ENCODE measurements at places on chromosomes 16 and 17. TPM values are rescaled to one million over a fixed set of nuclear protein-coding genes. Genes with fewer than 3 reads are reported as not detected.
A peak's percentile ranks its signal among the peaks of the same experiment; 100 is the strongest.

GRCh38 chr17:52297230-52298010 lies 138.9 kb upstream of the CA10 start:
- no peak overlapping the region for H3K4me3 ChIP-seq
- H3K4me1 ChIP-seq, result no peaks in the 10 kb centered on the region
- H3K27ac ChIP-seq, result no peak overlapping the region
- DNase-seq, result no peak
- H3K27me3 ChIP-seq, result no peaks in the 10 kb centered on the region

- H3K27ac ChIP-seq, result no peak overlapping the region
- no peak for DNase-seq
- H3K36me3 ChIP-seq, result no peaks in the 10 kb centered on the region
- no peak overlapping the region for H3K4me3 ChIP-seq
- no peaks in the 10 kb centered on the region for H3K4me1 ChIP-seq
These were observed 11.9 kb upstream of the RASD1 start for GRCh38 chr17:17508019-17508535.

DNA sequence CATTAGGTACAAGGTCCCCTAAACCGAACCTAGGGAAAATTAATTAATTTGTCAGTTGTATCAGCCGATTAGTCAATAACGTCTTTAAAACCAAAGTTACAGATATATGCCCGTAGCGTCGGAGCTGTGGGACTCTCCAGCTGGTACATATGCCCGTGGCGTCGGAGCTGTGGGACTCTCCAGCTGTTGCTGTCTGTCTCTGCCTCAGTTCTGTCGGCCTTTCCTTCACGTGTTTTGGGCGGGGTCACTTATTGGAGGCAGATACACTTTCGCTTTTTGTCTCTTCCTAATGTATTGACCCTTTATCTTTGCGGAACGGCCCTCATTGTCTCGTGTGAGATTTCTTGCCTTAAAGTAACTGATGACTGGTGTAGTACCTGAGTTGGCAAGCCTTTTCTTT lies 62.0 kb upstream of the ZNF750 start:
- H3K27ac ChIP-seq, result no peak overlapping the region
- H3K4me3 ChIP-seq, result no peak overlapping the region
- peaks cover 11% of the 10 kb centered on the region for H3K36me3 ChIP-seq

DNA sequence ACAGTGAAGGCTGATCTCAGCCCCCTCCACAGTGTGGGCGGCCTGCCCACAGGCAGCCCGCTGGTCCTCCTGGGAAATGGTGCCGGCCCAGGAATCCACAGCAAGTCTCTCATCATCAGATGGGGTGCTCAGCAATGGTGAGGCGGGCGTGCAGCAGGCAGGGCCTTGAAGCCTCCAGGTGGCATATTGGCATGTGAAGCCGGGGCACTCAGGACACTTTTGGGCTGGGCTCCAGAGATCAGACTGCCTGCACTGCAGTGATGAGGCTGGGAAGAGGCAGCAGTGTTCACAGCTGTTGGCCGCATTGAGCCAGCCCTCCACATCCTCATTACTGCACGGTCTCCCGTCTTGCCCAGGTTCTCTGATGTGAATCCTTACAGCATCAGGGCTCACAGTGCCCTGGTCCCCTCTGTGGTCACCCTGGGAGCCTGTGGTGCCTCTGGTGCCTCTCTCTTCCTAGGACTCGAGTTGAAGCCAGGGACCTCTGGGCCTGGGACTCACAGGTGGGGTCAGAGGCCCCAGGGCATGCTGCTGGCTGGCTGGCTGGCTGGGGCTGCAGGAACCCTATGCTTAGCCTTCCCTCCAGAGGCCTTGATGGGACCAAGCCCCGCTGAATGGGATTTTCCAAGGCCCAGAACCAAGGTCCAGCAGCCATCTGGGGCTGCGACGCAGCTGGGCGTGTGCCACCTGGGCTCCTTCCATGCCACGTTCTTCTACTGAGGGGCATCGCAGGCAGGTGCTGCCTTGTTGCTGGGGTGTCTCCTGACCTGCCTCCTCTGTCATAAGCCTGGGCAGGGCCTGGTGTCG lies 48.6 kb downstream of the TNFRSF13B start:
- peak; percentile 7 for DNase-seq

DNA sequence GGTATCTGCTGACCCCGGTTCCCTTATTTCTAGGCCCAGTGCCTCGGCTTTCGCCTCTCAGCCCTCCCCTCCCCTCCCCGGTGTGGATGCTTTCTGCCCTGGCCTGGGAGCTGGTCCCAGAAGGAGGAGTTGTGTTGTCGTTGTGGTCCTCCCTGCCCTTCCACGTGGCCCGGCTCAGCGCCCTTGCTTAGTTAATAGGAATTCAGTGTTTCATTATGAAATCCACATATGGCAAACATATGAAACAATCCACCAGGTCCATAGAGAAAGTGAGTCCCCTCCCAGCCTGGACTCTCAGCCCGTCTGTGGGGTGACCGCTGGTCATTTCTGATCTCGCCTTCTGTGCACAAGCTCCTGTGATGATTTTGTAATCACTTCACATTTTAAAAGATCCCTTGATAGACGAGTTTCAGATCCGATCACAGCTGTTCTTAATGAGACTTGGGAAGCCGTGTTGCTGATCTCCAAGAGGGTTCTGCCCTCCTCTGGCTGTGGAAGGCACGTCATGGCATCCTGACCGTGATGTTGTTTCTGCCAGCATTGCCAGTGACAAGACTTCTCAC lies 112.1 kb downstream of the BANP start:
- H3K4me1 ChIP-seq, result no peaks in the 10 kb centered on the region
- no peaks in the 10 kb centered on the region for H3K27me3 ChIP-seq
- H3K4me3 ChIP-seq, result no peak overlapping the region
- no peak for DNase-seq
- no peak overlapping the region for H3K27ac ChIP-seq

DNA sequence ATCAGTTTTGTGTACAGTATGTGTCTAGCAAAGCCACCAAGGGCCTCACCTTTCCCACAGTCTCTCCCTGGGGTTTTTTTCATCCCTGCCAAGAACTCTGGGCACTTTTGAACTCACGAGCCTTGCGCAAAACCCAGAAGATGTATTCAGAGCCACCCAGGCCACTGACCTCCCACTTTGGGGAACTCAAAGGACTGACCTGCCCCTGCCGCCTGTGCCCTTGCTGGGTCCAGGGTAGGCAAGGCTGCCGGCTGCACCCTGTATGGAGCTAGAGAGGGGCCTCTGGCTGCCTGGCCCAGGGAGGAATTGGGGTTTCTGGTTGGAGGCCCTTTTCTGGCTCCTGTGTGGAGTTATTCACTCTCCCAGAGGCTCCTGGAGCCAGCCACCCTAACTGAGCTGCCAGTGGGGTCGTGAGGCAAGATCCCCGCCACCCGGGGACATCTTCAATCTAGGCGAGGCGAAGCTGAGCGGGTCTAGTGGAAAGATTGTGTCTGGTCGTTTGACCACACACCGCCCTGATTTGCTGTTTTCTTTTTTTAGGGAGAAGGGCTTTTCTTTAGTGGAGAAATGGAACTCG lies 1.9 kb downstream of the CDK5R1 start:
- peak overlapping the region; percentile 86 for H3K27ac ChIP-seq
- H3K4me3 ChIP-seq, result peak overlapping the region; percentile 87
- DNase-seq, result no peak
- H3K36me3 ChIP-seq, result peaks cover 32% of the 10 kb centered on the region

DNA sequence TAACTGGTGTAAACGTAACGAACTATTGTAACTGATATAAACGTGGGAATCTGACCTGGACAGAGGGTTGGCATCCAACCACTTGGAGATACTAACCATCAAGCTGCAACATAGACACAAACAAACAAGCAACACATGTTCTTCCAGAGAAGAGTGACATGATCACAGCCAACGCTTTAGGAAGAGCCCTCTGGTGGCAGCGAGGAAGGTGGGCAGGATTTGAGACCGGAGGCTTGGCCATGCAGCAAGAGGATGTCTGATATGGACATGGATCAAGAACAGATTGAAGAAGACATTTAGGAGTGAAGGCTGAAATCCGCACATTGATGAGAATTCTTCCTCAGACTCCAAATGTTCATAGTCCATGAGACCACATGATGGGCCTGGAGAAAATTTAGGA lies 40.3 kb upstream of the TNRC6A start:
- H3K27me3 ChIP-seq, result peaks cover 7% of the 10 kb centered on the region
- peak; percentile 41 for DNase-seq
- H3K4me1 ChIP-seq, result peaks cover 2% of the 10 kb centered on the region
- H3K4me3 ChIP-seq, result no peak overlapping the region
- H3K36me3 ChIP-seq, result no peaks in the 10 kb centered on the region
- no peak overlapping the region for H3K27ac ChIP-seq

DNA sequence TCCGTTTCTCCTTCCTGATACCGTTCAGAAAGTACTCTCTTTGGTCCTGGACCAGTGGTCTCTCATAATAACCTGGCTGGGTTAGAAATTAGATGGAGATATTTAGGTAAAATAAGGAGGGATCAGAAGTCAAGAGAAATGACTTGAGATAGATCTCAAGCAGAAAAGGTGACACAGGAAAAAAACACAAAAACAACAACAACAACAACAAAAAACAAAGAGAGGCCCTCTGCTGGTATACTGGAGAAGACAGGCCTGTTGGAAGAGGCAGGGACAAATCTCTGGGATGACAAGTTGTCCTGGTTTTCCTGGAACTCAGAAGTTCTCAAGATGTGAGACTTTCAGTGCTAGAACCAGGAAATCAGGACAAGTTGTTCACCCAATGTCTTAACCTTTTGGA lies 430.5 kb downstream of the SHISA9 start:
- H3K27ac ChIP-seq, result no peak overlapping the region
- H3K4me1 ChIP-seq, result no peaks in the 10 kb centered on the region
- no peaks in the 10 kb centered on the region for H3K27me3 ChIP-seq
- no peak for DNase-seq

GRCh38 chr16:4746991-4747574 lies 12.7 kb downstream of the DNAAF8 start:
- no peak for DNase-seq
- no peaks in the 10 kb centered on the region for H3K27me3 ChIP-seq
- no peaks in the 10 kb centered on the region for H3K36me3 ChIP-seq

DNA sequence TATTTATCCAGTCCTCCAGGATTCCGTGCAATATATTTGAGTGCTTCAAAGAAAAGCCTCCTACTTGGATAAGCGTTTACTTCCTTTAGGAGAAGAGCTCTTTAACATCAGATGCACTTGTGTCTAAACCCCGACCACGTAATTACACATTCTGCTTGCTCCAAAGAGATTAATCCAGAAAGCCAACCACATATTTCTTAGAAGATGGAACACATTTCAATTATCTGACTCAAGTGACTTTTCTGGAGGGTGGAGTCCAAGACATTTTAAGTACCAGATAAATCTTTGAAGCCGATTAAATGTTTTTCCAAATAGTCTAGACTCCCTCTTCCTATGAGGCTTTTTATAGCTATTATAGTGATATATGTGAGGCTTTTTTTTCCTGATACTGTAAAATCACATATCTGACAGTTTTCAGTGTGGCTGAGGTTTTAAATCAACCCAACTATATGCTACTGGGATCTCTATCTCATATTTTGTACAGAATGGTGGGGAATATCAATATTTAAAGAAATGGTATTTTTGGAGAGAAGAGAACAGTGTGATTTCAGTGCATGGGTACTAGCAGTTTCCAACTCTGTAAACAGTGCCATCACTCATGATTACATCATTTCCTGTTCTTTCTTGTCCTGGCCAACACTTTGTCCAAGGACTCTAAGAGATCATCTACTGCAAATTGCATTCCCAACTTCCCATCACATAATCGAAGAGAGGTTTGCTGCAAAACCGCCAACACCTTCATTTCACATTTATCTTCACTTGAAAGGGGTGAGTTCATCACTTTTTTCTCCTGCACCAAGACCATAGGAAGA lies 192.4 kb upstream of the HSBP1 start:
- H3K27me3 ChIP-seq, result no peaks in the 10 kb centered on the region
- H3K27ac ChIP-seq, result no peak overlapping the region
- H3K36me3 ChIP-seq, result no peaks in the 10 kb centered on the region
- H3K4me3 ChIP-seq, result no peak overlapping the region
- H3K4me1 ChIP-seq, result no peaks in the 10 kb centered on the region

DNA sequence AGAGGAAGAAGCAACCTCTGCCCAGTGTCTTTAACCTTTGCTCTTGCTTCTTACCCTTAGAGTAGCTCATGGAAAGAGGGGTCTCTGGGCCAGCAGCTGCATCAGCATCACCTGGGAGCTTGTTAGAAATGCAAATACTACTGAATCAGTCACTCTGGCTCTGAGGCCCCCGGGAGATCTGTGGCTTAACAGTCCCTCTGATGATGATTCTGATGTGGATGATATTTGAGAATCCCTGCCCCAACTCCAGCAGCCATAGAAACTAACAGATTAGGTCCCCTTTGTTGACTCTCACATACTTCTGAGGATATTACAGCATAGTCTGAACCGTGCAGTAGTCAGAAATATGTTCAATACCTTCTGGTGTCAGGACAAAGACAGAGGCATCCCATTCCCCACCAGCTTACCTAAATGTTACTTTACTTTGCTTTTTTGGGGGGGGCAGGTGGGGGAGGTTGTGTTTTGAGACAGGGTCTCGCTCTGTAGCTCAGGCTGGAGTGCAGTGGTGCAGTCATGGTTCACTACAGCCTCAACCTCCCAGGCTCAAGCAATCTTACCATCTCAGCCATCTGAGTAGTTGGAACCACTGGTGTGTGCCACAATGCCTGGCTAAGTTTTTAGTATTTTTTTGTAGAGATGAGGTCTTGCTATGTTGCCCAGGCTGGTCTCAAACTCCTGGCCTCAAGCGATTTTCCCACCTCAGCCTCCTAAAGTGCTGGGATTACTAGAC lies 220.1 kb downstream of the CCDC182 start:
- no peak overlapping the region for H3K4me3 ChIP-seq
- peaks cover 15% of the 10 kb centered on the region for H3K4me1 ChIP-seq
- H3K36me3 ChIP-seq, result no peaks in the 10 kb centered on the region
- no peaks in the 10 kb centered on the region for H3K27me3 ChIP-seq

DNA sequence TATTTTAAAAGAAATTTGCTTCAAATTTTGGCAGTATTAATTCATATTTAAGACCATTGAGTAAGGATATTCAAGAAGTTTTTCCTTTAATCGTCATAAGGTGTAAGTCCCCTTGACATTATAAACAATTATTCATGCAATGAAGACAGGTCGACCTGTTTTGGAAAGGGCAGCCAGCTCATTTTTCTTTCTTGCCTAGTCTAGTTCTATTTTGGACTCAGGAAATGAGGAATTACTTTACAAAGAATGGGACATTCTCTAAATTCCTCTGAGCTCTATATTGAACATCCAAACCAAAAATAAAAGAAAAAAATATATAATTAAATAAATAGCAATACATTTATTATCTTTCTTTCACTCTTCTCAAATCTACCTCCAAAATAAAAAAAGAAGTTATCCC lies 595.6 kb upstream of the KIF2B start:
- no peak overlapping the region for H3K4me3 ChIP-seq
- no peaks in the 10 kb centered on the region for H3K4me1 ChIP-seq

Gene SALL1
- total RNA-seq, result not detected

Gene NPIPA7
- total RNA-seq, result 3.4 TPM

Gene SLFN12
- 10.7 TPM for total RNA-seq

Gene SYNGR2
- total RNA-seq, result 87.7 TPM

Gene ARMC7
- total RNA-seq, result 6.5 TPM

Gene CDH3
- 5.2 TPM for total RNA-seq

Gene PTX4
- total RNA-seq, result not detected

Gene SOCS1
- total RNA-seq, result 152 TPM

Gene DNASE1L2
- 0.67 TPM for total RNA-seq

Gene QPRT
- 8.7 TPM for total RNA-seq

Gene TNP2
- not detected for total RNA-seq
